ENCODE measurements at places on chromosomes 5 and 9.

DNA sequence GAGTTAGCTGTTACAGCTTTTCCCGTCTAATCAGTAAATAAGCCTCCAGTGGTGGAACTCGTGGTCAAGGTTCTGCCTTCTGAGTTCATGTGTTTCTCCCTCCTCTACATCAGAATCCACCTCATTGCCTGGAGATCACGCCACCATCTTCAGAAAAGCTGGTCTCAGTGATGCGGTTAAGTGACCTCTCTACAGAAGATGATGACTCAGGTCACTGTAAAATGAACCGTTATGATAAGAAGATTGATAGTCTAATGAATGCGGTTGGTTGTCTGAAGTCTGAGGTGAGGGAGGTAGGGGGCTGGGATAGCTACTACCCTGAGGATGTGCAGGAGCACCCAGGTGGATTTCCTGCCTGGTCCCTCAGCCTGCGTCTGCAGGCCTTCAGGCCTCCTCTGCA is 13.3 kb downstream of the ODF2 start:
- DNase-seq, result no peak

DNA sequence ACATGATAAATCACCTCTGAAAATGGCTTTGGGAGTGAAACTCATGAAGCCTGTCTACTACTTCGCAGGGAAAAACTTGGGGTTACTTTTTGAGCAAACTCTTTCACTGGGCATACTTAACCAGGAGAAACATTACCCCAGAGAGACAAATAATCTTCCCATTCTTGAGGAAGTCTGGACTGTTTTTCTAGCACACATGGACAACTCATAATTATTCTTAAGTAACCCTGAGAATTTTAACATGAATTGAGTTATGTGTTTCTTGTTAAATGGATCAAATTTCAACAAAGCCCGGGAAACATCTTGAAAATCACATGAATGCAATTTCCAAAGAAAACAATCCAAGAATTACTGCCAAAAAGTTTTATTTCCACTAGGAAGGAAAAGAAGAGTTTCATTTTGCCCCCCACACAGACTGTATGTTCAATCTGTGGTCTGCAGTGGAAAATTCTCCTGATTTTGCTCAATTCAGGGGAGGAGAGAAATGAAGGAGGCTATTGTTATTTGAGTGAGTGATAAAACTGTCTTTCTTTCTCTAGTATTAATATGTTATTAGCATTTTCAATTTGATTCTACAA is 564.8 kb upstream of the CLINT1 start:
- no peak for DNase-seq

DNA sequence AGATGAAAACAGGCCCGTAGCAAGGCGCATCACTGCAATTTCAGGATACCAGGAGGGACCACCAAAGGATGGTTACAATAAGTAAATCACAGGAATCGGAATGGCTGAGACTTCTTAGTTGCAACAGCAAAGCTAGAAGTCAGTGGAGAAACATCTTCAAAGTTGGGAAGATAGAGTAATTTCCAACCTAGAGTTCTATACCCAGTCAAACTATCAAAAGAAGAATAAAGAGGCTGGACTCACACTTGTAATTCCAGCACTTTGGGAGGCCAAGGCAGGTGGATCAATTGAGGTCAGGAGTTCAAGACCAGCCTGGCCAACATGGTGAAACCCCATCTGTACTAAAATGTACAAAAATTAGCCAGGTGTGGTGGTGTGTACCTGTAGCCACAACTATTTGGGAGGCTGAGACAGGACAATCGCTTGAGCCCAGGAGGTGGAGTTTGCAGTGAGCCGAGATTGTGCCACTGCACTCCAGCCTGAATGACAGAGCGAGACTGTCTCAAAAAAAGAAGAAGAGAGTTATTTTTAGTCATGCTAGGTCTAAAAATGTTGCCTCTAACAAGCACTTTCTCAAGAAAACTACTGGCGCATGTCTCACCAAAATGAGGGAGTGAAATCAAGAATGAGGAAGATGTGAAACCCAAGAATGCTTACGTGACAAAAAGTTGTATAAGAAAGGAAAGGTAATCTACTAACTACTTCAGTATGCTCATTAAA is 267.7 kb downstream of the DENND1A start:
- DNase-seq, result no peak

GRCh38 chr9:21267485-21268346 is 27.9 kb upstream of the IFNA14 start:
- no peak for DNase-seq

- DNase-seq, result no peak
These were observed 28.7 kb downstream of the LCP2 start for GRCh38 chr5:170268884-170269283.

GRCh38 chr5:59685793-59686192 is 207.7 kb downstream of the PDE4D start:
- no peak for DNase-seq

DNA sequence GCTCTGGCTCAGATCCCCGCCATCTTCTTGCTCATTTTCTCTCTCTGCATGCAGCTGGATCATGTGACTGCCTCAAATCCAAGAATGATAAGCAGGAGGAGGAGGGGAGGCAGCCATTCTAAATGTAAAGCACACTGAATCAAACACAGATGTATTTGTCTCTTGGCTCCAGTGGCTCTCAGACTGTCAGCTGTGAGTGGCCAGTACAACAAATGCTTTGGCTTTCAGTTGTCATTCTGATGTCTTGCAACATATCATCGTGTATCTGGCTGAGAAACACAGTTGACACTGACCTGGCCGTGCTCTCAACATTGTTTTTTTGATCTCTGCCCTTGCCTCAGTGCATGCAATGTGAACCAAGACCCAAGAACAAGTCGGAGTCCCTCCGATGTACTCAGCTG is 233.1 kb downstream of the ADAMTSL1 start:
- DNase-seq, result no peak

DNA sequence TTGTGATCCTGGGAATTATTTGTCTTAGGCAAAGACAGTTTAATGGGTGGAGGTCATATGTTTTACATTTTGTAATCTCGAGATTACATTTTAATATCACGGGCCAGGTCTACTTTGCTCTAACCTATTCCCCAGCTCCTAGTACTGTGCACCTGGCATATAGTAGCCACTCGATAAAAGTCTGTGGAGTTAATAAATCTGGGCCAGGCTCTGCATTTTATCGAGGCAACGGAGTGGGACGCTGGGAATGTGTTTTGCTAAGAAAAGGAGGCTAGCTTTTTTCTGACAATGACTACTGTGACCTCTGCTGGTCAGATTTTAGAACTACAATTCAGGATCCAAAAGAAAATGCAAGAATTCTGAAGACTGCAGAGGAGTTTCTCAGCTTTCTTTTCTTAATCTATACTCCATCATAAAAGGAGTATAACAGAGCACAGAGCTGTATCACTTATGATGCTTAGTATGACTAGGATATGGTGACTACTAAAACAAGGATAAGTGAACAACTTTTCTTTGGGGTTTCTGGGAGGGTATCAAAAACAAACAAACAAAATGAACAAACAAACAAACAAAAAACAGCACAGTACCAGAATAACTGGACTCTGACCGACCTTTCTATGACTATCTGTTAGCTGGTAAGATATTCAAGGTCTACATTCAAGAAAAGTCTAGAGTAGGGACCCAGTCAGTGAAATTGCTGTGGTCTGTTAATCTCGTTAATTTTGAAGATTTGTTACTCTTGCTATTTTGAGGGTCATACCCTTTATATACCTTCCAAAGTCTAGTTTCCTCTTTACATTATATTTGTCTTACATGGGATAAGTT is 46.1 kb upstream of the CER1 start:
- no peak for DNase-seq

- no peak for DNase-seq
These were observed 286.0 kb upstream of the TUSC1 start for GRCh38 chr9:25964239-25964638.

Measured in activated CD4-positive, alpha-beta T cell treated with anti-CD3 and anti-CD28 coated beads, Interleukin-2, amount 50 U/mL, for 24 hours (primary cell).